Nasal cavity respiratory epithelium epithelial cell of viscerocranial mucosa (primary cell): ENCODE measurements at places on chromosomes 4 and X. TPM values are rescaled to one million over a fixed set of nuclear protein-coding genes. Genes with fewer than 3 reads are reported as not detected.

SLC9B1 gene
- 0.14 and 1.4 TPM in 2 replicates for total RNA-seq

PPARGC1A gene
- total RNA-seq = under 0.01 and 38.9 TPM in 2 replicates

NSG1 gene
- total RNA-seq = 5.1 and 15.3 TPM in 2 replicates

JCHAIN gene
- 0.34 TPM in 1 of 2 replicates, not detected in the other for total RNA-seq

VCX3B gene
- not detected in 2 replicates for total RNA-seq

CCDC110 gene
- 0.14 and 0.34 TPM in 2 replicates for total RNA-seq

GAGE12F gene
- not detected in 2 replicates for total RNA-seq

SLC25A53 gene
- 3.4 and 11.4 TPM in 2 replicates for total RNA-seq

CDX4 gene
- total RNA-seq = not detected in 2 replicates

IL1RAPL1 gene
- total RNA-seq = under 0.01 TPM in 1 of 2 replicates, not detected in the other

AREG gene
- total RNA-seq = 576 and 714 TPM in 2 replicates

OFD1 gene
- total RNA-seq = 14.7 and 28.1 TPM in 2 replicates

IQCM gene
- not detected in 2 replicates for total RNA-seq

PDGFC gene
- 51.3 and 58.8 TPM in 2 replicates for total RNA-seq

MAB21L2 gene
- not detected in 2 replicates for total RNA-seq

GPRASP3 gene
- 2.7 and 5.2 TPM in 2 replicates for total RNA-seq

MAGEA1 gene
- not detected in 2 replicates for total RNA-seq

CHM gene
- 17.1 and 25.0 TPM in 2 replicates for total RNA-seq

USP51 gene
- under 0.01 and 0.85 TPM in 2 replicates for total RNA-seq

PCDH19 gene
- under 0.01 and 0.21 TPM in 2 replicates for total RNA-seq

BGN gene
- total RNA-seq = 0.21 TPM in 1 of 2 replicates, not detected in the other

SPANXD gene
- not detected in 2 replicates for total RNA-seq

MAGEA9B gene
- total RNA-seq = not detected in 2 replicates

SHOX gene
- total RNA-seq = not detected in 2 replicates

MAN2B2 gene
- 6.2 and 30.4 TPM in 2 replicates for total RNA-seq

EDA gene
- 0.34 and 1.1 TPM in 2 replicates for total RNA-seq

SPANXC gene
- total RNA-seq = not detected in 2 replicates

RASL11B gene
- total RNA-seq = 1.7 and 2.6 TPM in 2 replicates

ITM2A gene
- total RNA-seq = 1.7 and 8.8 TPM in 2 replicates

PWWP3B gene
- under 0.01 and 0.43 TPM in 2 replicates for total RNA-seq

POU3F4 gene
- total RNA-seq = not detected in 2 replicates

SLC6A8 gene
- 29.0 and 77.4 TPM in 2 replicates for total RNA-seq

CT83 gene
- not detected in 2 replicates for total RNA-seq

CHRDL1 gene
- total RNA-seq = not detected in 2 replicates

TREX2 gene
- total RNA-seq = 0.64 and 3.8 TPM in 2 replicates

AVPR2 gene
- total RNA-seq = not detected in 2 replicates
